ENCODE measurements at places on chromosomes 11 and 22.
A peak's percentile ranks its signal among the peaks of the same experiment; 100 is the strongest.

DNA sequence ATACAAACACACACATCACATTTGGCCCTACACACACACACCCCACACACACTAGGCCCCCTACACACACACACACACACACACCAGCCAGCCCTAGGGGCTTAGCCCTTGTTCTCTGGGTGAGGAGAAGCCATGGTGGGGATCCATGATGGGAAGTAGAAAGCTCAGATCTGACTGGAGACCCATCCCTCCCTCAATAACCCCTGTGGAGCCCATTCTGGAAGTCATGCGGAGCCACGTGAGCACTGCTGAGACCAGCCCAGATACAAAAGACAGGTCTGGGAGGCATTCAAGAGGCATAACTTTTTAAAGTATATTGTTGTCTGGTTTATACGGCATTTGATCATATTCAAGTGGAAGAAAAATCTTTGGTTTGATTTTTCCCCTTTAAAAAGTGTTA is 448.5 kb downstream of the SOX6 start:
- DNase-seq: peak; percentile 64

- no peak for DNase-seq
Measured at GRCh38 chr11:70205049-70205725, 2.1 kb downstream of the FADD start.

DNA sequence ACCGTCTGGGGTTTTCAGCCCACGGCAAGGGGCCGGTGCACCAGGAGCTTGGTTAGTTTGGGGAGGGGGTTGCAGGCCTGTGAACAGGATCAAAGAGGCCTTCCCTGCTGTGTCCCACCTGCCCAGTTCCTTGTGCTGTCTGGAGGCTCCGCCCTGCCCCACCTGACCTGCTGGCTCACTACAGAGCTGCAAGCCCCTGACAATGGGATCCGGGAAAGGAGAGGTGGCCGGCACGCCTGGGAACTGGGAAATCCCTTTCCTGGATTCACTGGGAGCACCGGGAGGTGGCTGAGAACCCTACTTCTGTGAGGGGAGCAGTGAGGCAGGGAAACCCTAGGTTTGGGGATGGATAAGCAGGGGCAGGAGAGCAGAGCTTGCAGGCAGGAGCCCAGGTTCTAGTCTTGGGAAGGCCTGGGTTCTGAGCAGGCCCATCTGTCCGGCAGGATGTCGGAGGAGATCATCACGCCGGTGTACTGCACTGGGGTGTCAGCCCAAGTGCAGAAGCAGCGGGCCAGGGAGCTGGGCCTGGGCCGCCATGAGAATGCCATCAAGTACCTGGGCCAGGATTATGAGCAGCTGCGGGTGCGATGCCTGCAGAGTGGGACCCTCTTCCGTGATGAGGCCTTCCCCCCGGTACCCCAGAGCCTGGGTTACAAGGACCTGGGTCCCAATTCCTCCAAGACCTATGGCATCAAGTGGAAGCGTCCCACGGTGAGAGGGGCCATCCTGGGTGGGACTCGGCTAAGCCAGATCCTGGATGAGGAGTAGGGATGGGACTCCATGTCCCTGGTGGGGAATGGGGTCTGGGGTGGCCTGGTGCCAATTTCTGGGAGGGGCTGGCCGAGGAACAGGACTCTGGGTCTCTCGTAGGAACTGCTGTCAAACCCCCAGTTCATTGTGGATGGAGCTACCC is 786 bp downstream of the CAPN1 start:
- DNase-seq: no peak

DNA sequence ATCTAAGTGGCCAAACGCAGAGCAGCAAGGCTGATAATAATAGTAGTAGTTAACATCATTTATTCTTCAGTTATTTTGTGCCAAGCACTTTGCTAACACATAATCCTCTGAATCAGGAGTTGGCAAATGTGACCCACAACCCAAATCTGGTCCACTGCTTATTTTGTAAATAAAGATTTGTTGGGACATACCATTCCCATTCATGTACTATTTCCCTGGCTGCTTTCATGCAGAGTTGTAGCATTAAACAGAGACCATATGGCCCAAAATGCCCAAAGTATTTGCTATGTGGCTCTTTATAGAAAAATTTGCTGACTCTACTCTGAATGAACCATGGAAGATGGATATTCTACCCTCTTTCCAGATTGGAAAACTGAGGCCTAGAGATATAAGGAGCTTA is 50.3 kb downstream of the COMMD9 start:
- no peak for DNase-seq

DNA sequence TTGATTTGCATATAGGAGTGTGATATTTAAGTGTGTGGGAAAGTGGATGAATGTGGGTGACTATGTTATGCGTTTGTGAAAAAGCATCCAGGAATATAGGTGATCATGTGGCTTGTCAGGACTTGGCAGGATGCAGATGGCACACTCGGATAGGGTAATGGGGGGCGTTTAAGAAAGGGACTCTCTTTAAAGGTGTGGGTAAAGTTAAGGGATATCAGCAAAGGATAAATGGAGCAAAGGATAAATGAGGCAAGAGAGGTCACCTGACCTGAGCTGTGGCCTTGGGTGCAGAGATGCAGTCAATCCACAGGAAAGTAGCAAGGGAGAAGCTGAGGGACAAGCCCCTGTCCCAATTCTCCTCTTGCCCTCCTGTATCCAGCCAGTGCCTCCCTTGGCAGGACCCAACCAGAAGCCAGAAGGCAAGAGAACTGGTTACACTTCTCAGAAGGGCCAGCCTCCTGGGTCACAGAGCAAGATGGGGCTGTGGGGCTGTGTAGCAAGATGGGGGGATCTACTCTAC is 47.5 kb upstream of the GRAMD1B start:
- DNase-seq: no peak

DNA sequence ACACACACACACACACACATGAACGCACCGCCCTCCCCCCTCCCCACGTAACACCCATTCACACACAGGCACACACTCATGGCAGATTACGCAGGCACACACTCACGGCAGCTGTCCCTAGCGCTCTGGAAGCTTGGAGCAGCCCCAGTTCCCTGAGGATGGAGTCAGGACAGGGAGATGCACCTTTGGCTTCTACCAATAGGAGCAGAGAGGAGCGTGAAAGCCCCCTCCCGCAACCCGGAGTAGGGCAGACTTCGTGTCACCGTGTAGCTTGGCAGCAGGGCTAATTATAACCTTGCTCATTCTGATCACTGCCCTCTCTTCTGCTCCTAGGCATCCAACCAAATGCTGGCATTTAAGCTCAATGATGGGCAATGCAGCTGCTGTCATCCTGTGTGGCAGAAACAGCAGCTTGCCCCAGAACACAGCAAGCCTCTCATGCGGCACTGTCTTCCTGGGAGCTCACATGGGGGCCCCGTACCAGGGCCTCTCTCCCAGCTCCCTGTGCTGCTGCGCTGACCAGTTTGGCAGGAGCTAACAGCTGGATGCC is 31.9 kb downstream of the ANKK1 start:
- no peak for DNase-seq

- DNase-seq: peak; percentile 85
Measured at GRCh38 chr11:22193348-22194051, 615 bp downstream of the ANO5 start.

DNA sequence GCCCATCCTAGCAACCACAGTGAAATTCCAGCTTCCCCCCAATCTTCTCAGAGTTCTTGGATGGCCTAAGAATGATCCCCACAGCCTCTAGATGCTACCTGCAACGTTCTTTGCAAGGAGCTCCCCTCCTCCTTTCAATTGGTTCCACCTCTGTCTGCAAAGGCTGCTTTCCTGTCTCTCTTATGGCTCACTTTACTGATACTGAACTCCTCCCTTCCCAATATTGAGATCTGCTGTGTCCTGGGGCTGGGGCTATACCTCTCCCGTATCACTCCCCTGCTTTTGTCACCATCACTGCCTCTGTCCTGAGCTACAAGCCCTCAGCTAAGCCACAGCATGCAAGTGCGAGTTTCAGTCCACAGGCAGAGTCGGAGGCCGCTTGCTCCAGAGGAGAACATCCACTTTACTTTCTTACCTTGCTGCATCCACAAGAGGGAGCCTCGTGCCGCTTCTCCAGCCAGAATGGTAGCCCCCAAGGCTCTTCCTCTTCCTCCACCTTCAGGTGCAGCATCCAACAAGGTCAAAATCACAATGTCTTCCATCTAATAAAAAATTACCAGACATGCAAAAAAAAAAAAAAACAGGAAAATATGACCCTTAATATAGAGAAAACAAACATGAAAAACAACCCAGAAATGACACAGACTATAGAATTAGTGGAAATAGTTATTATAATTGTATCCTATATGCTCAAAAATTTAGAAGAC is 48.6 kb upstream of the TMEM45B start:
- DNase-seq: peak; percentile 87

GRCh38 chr22:48503876-48504275 is 1323.8 kb downstream of the BRD1 start:
- DNase-seq: no peak

GRCh38 chr11:22521226-22521625 is 104.4 kb downstream of the FANCF start:
- no peak for DNase-seq

DNA sequence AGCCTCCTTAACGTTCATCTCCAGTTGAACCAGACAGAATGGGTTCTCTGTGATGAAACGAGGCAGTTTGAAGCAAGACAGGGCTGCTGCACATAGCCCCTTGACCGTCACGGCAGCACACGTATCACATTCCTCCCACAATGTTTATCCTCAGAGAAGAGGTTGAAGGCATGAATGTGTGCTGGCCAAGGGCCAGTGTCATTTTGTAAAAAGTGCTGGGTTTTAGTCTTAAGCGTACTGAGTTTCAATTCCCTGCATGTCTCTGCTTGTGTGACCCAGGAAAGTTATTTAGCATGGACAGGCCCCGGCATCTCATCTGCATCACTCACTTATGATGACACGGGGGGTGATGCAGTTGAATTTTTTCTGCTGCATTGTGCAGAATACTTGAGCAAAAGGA is 31.6 kb downstream of the TTC12 start:
- no peak for DNase-seq

DNA sequence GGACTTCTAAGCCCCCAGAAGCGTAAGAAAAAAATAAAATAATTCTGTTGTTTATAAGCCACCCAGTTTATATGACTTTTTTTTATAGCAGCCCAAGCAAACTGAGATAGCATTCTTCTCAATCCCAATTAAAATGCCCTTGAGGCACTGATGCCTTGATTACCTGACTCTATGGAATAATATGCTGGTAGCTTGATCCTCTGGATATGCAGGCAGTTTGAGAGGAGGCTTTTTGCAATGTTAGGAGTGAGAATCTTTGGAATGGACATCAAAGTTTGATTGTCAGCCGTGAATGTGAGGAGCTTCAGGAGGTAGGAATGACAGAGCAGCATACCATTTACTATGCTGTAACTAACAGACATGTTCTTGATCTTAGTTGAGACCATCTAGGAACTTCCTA is 275.6 kb downstream of the AASDHPPT start:
- no peak for DNase-seq

GRCh38 chr11:78080084-78080817 is 589 bp upstream of the NDUFC2 start:
- no peak for DNase-seq

GRCh38 chr11:126416542-126417090 is 61.1 kb downstream of the ST3GAL4 start:
- peak; percentile 94 for DNase-seq

GRCh38 chr11:114233755-114234154 is 62.4 kb upstream of the NNMT start:
- DNase-seq: no peak

DNA sequence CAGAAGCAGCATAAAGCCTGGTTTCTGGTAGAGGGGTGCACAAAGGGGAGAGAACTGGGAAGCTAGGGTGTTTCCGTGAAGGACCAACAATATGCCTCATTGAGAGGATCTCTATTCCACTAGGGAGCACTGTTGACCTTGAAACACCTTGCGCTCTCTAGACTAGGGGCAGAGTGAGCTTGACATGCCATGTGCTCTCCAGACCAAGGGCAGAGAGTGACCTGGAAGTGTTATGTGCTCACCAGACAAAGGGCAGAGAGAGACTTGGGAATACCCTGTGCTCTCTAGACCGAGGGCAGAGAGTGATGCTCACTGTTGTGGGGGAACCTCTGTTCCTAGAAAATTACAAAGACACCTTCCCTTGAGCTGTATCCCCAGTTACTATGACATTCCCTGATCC is 15.2 kb upstream of the EI24 start:
- DNase-seq: no peak

DNA sequence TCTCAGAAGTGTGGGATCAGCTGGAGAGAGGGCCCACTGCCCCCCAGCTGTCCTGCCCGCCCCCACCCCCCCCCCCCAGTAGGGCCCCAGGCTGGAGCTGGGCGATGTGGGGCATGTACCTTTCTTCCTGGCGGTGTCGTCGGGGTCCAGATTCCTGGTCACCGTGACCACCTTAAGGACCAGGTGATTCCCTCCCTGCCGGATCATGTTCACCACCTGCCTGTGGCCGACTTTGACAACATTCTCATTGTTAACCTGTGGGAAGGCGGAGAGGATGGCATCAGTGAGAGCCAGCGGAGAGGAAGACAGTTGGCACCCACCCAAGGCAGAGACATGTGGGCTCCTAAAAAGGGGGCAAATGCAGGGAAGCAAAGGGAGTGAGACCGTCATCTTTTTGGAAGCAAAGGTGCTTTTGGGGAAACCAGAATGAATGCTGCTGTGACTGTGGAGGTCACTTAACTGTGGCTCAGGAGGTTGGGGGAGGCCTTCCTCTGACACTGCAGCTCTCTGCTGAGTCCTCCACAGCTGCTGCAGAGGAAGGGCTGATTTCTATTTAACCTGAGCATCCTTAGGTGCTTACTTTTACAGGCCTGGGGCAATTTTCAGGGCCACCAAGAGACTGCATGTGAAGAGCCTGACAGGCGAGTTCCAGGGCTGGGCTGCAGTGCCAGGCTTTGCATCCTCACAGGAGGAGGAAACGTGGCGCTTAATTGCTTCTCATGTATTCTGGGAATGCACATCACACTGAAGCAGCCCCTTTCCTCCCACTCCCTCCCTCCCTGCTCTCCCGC is 104.5 kb downstream of the CTTN start:
- DNase-seq: no peak

GRCh38 chr11:69351460-69351859 is 57.5 kb downstream of the MYEOV start:
- DNase-seq: no peak

DNA sequence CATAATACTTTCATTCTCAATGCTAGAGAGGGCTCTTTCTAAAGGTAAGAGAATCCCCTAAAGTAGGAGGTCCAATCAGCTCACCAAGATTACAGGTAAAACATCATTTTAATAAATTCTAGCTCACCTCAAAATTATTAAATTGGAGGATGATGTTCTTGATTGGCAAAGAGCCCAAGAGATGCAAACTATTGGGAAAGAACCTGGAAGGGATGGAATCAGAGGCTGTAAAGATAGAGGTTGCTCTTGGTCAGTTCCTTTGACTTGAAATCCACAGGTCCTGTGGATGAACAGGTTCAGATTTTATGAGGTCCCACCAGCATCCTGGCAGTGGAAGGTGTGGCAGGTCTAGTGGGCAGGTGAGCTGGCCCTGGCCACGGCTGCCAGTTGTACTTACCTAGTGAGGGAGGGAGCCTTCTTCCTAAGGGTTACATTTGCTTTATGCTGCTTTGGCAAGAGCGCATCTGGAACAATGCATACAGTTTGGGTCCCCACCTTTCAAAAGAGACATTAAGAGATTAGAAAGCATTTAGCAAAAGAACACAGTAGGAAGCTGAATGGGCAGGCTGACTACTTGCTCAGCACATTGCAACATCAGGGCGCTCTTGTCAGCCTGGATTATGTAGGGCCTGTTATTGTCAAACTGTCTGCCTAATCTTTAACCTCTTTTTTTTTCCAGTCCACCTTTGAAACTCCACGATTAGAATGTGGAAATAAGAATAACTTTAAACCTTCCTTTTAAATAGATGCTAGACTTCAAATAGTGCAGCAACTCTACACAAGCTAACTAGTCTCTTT is 97.0 kb downstream of the RDX start:
- DNase-seq: peak; percentile 37

GRCh38 chr11:121538054-121538453 is 85.3 kb upstream of the SORL1-AS1 start:
- no peak for DNase-seq

- DNase-seq: no peak
Measured at GRCh38 chr11:130340671-130341319, 26.1 kb upstream of the ZBTB44 start.

Data from endodermal cell (in vitro differentiated cells).